Skin of body (tissue), 3 donors: ENCODE measurements at places on chromosomes 4 and X. TPM values are rescaled to one million over a fixed set of nuclear protein-coding genes. Genes with fewer than 3 reads are reported as not detected.

The CDS1 gene
- total RNA-seq, result 9.9 TPM

The NAP1L5 gene
- 8.6 TPM for total RNA-seq

- DNase-seq, result no peak
These were observed 1881.7 kb downstream of the ARAP2 start for GRCh38 chr4:34362654-34363053.

The PDLIM3 gene
- total RNA-seq, result 52.5 TPM

The IL2 gene
- not detected for total RNA-seq

The SPANXB1 gene
- not detected for total RNA-seq

The DOCK11 gene
- total RNA-seq, result 25.7 TPM

DNA sequence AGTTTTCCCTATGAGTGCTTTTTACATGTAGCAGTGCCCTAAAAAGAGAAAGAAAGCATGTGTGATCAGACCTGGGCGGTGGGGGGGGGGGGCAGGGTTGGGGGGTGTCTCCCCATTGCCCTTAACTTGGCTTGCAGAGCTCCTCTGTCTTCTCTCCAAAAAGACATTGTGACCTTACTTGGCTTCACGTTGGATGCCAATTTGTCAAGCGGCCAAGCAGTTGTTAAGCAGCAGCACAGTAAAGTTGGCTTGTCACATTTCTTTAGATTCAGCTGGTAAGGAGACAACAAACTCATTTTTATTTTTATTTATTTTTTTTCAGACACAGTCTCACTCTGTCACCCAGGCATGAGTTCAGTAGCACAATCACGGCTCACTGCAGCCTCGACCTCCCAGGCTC is 57.3 kb upstream of the ZNF157 start:
- no peak for DNase-seq

DNA sequence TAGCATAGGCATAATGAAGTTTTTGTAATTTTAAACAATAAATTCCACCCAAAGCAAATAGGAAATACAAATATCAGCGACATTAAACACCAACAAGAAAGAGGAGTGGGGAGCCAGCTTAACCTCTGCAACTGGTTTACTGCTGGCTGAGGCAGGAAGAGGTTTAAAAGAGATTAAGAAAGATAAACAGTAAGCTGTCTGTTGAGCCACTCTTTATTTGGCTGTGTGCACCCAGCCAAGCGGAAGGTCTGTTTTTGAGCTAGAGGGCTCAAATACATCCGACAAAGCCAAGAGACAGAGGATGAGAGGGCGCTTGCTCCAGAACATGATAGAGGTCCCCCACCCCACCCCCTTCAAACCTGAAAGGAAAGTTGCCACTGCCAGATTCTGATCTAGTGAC is 191.4 kb downstream of the MGST2 start:
- no peak for DNase-seq

The MGAT4D gene
- not detected for total RNA-seq

The PHOX2B gene
- total RNA-seq, result not detected

The TXK gene
- 1.1 TPM for total RNA-seq

The ARL9 gene
- total RNA-seq, result 0.10 TPM

DNA sequence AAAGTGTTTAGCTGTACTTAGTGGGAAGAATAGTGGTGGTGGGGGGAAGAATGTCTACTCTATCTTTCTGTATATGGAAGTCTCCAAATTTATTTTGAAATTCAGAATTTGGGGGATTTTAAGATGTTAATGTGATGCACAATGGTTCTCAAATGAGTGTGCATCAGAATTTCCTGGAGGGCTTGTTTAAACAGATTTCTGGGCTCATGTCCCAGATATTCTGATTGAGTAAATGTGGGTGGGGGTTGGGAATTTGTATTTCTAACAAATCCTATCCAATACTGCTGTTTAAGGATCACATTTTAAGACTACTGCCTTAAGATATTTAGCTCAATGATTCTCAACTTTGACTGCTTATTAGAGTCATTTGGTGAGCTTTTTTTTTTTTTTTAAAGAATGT is 15.1 kb upstream of the INTS6L start:
- DNase-seq, result peak; percentile 58
